COLO829 (cell line): ENCODE measurements at places on chromosomes 4 and X.

DNA sequence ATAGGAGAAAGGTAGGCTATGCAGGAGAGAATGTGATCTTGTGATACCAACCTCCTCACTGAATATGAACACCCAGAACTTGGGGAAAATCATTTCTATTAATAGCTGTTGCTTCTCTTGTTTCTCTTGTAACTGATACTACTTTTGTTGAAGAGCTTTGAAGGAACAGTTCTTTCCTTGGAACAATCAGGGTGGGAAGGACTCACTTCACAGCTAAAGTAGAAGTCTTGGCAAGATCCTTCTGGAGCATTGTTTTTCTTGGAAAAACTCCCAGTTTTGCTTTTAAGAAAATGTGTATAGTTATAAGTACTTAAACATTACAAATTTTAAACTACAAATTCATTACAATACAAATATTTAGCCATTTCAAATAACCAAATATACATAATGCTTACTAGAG lies 19.1 kb upstream of the XK start:
- no peak for DNase-seq

GRCh38 chrX:134925551-134925950 lies 65.2 kb upstream of the SMIM10 start:
- DNase-seq: no peak

GRCh38 chr4:99885063-99885664 lies 9.1 kb downstream of the LAMTOR3 start:
- peak; percentile 56 for DNase-seq

DNA sequence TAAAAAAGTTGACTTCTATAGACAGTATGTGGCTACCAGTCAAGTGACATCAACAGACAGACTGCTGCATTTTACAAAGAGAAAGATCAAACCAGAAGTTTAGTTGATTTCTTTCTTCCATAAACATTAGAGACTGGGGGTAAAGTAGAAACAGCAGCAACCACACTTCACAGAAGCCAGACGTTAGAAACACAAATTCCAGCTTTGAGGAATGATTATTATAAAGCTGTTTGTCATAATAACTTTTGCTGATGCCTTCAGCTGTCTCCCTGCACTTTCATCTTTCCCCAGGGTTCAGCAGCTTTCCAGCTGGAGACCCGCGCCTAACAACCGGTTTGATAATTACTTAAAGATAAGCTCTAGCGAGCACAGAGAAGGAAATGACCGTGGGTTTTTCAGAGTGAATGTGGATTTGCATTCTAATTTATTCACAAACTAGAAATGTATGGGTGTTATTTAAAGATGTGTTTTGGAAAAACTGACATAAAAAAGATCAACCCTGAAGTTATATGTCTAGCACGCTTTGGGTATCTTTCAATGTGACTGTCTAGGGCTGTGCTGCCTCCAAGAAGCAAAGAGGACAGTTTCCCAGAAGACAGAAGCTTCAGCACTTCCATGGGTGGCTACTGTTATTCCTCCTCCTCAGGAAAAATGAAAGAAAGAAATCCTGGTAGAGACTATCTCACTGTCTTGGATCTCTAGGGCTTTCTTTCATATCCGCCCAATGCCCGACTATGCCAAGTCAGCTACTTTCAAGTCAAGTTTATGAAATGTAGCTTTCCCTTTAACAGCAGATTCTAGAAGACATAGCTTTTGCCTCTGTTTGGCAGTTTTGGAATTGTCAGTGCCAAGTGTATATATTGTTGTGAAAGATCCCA lies 15.0 kb upstream of the ENAM start:
- DNase-seq: no peak

DNA sequence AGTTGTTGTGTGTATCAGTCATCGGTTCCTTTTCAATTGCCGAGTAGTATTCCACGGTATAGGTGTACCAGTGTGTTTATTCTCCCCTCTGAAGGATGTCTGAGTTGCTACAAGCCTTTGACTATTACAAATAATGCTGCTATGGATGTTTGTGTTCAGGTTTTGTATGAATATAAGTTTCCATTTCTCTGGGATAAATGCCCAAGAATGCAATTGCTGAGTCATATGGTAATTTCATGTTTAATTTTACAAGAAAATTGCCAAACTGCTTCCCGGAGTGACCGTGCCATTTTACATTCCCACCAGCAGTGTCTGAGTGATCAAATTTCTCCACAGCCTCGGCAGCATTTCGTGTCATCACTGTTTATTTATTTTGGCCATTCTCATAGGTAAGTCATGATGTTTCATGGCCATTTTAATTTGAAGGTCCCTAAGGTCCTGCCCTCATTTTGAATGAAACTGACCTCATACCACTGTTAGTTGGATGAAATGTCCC lies 73.9 kb downstream of the IRF2 start:
- no peak for DNase-seq

DNA sequence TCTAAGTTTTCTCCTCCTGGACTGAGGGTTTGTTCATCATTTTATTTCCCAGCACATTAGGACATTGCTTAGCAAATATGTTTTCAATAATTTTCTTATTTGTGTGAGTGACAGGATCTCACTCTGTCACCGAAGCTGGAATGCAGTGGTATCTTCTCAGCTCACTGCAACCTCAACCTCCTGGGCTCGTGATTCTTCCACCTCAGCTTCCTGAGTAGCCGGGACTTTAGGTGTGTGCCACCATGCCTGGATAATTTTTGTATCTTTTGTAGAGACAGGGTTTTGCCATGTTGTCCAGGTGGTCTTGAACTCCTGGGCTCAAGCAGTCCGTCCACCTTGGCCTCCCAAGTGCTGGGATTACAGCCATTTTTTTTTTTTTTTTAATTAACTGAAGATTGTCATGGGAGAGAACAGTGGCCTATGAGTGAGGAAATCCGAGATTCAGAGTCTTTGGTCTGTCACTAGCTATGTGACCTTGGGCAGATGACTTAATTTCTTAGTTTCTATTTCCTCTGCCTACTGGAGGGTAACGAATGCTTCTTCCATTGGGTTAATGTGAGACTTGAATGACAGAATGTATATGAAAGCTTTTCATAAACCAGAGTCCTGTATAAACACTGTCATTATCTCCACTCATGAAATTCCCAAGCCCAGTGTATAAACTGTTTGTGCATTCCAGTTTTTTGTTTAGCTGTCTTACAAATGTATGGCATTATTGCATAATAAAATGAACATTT lies 23.9 kb downstream of the MOB1B start:
- DNase-seq: no peak

DNA sequence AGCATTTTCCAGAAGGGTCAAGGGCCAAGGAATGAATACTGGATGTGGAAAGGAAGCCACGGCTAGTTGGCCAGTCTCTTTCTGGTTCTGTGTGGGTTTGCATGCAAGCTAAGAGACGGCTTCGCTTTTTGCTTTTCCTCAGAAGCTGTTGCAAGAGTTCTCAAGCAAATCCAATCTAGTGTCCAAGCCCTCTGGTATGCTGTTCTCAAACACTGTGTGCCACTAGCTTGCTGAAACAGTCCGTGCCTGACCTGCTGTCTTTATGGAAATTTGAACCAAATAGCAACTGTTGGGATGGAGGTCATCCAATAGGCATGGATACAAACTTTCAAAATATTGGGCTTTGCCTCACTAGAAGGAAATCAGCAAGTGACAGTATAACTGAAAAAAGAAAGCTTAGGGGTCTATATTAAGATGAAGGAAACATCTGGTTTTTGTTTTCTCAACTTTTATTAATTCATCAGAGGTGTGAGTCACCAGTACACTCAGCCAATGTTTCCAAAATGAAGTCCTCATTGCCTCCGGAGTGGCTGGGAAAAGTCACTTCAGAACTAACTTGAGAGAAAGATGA lies 70.5 kb downstream of the SLC9A6 start:
- DNase-seq: no peak

- DNase-seq: no peak
Measured at GRCh38 chrX:106608016-106608415, 3.8 kb upstream of the RADX start.
